Activated effector memory CD4-positive, alpha-beta T cell treated with Interleukin-2 at 50 U/mL for 16 hours (primary cell): ENCODE measurements at places on chromosomes 6 and 20.

- no peak for DNase-seq
Observed at GRCh38 chr6:169807699-169808607, 56.5 kb downstream of the ERMARD start.

DNA sequence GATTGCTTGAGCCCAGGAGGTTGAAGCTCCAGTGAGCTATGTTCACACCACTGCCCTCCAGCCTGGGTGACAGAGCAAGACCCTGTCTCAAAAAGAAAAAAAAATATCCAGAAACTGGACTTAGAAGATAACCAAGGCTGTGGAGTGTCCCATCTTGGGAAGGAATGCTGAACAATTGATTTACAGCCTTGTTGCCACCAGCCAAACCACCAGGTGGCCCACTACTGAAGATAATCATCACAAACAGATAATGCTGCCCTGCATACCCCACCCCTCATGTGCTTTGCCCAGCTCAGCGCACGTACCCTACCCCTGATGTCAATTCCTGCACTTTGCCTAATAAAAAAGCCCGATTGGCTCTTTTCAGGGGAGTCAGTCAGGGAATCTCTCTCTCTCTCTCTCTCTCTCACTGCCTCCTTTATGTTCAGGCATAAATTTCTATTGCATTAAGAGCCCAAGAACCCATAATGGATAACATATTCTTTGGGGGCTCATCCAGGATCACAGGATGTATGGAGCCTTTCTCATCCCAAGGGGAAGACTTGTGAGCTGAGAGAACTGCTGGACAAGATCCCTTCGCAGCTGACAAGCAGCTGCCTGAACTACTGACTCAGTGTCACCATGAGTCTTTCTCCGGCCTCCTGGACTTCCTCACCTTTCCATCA lies 166.4 kb downstream of the CD24 start:
- DNase-seq, result no peak

- no peak for DNase-seq
Observed at GRCh38 chr6:139418481-139419132, 44.2 kb upstream of the CITED2 start.

GRCh38 chr6:110039981-110040383 lies 61.9 kb downstream of the GPR6 start:
- DNase-seq, result peak; percentile 31

DNA sequence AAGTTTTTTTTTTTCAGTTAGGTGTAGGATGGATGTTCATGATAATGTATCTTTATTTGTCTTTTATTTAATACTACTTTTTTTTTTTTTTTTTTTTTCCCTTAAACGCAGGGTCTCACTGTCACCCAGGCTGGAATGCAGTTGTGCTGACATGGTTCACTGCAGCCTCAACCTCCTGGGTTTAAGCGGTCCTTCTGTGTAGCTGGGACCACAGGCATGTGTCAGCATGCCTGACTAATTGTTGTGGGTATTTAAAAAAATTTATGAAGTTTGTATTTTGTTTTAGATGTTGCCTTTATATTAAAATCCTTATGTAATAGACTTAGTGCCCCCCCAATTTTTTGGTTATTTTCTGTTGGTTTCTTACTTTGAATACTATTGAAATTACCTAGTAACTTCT lies 42.6 kb downstream of the NCOA3 start:
- no peak for DNase-seq

DNA sequence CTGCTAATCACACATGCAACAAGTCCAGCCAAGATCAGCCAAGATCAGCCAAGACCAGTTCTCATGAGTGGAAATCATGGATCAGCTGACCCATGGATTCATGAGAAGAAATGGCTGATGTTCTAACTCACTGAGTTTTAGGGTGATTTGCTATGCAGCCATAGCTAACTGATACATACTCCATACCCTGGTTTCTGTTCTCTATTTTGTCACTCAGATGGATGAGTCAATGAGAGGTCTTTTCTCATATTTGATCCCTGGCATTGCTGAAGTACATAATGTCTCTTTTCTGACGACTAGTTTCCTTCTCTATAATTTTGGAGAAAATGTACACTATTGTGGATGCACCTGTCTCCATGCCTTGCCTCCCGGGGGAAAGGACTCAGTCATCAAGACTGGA lies 118.4 kb upstream of the LY86 start:
- DNase-seq, result no peak

DNA sequence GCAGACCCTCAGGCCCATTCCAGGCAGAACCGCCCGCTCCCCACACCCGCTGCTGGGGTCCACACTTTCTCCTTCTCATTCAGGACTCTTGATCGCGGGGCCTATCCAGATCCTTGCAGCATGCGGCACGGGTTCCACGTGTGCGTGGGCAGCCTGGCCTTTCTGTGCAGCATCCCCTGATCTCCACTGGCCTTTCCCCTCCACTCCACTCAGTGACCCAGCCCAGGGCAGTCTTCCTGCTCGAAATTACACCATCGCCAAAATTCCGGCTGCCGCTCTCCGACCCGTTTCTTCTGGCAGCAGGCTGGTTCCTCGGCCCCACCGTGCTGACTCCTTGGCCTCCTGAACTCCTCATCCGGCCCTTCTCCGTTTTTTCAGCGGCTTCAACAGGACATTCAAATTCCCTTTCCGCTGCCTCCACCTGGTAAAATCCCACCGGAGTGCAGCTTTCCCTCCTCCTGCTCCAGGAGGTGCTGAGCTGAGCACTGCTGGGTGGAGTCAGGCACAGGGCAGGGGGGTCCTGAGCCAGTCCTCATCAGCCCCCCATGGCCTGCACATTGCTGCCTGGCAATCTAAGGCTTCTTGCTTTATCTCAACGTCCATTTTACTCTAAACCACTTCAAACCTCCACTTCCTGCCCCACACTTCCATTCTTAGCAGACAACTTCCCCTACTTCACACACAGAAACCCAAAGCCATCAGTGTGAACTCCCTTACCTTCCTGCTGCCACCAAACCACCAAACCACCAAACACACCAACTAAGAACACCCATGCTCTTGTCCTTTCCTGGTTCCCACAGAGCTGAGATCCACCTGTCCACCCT lies 9.0 kb downstream of the SFT2D1 start:
- peak; percentile 9 for DNase-seq

- DNase-seq, result no peak
Observed at GRCh38 chr6:90044833-90045381, 150.6 kb downstream of the GJA10 start.

DNA sequence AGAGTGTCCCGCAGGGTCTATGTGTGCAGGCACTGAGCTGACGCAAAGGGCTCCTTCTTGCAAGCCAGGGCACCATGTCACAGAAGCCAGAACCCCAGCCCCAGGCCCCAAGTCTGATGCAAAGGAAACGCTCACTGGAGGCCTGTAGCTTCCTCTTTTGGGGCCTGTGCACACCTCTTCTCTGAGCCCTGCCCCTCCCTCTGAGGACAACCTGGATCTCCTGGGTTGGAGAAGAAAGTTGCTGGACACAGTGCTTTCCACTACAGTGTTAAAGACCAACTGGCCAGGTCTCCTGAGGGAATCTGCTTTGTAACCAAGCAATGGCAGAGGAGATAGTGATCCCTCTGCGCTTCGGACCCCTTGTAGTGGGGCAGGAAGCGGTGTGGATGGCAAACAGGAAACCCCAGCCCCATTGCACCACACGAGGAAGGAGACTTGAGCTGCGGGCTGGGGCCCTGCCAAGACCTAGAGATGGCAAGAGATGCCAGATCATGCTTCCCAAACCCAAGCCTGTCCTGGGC lies 90.0 kb downstream of the PRND start:
- peak; percentile 76 for DNase-seq

- no peak for DNase-seq
Observed at GRCh38 chr20:51966296-51966971, 164.1 kb upstream of the SALL4 start.

DNA sequence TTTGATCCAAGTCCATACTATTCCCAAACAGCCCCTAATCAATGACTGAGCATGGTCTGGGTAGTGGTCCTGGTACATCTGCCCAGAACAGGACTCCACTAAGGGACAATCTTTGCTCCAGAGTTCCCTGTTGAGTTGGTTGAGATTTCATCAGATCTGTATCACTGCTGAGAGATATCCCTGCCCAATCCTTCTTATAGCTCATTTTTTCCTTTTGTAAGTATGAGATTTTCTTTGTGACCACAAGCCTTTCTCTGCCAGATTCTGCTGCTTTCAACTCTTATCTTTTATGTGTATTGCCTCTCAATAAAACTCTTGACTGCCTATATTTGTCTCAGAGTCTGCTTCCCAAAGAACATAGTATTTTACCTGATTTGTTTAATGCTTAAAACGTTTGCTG lies 46.2 kb upstream of the LAMA2 start:
- no peak for DNase-seq

GRCh38 chr6:107314531-107314939 lies 144.8 kb downstream of the PDSS2 start:
- DNase-seq, result no peak

DNA sequence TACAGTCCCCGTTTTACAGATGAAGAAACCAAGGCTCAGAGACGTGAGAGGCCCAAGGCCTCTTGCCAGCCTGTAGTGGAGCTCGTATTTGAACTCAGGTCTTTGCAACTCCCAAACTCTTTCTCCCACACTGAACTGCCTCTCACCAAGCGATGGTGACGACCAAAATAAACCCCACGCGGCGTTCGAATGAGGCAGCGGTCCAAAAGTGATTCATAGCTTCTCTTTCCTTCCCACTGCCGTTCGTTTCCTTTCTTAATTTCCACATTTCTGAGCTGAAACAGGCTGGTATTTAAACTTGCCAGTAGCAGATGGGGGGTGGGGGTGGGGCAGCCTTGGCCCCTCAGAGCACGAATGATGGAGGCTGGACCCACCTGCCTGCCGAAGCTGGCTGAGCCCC lies 252.9 kb upstream of the KCNG1 start:
- DNase-seq, result no peak

GRCh38 chr20:47355489-47356219 lies 845 bp downstream of the ZMYND8 start:
- peak; percentile 6 for DNase-seq

- DNase-seq, result no peak
Observed at GRCh38 chr6:135664527-135664926, 167.0 kb upstream of the AHI1 start.

DNA sequence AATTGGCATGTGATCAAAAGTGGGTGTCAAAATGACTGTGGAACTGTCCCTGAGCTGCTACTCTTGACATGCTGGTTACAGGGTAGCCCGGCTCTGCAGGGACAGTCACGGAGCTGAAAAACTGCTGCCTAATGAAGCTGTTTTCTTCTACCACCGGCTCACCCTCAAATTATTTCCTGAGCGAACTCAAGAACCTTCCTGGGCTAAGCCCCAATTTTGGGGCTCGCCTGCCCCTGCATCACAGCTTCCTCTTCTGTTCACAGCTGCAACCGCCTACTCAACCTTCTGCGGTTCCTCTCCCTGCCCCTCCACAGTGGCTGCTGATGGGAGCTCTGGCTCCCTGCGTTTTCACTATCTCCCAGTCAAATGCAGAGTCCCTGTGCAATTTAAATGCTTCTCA lies 110.8 kb upstream of the MLN start:
- peak; percentile 34 for DNase-seq
